ENCODE measurements at places on chromosomes 7 and 10. TPM values are rescaled to one million over a fixed set of nuclear protein-coding genes. Genes with fewer than 3 reads are reported as not detected.
A peak's percentile ranks its signal among the peaks of the same experiment; 100 is the strongest.

GRCh38 chr10:52063159-52063558 is 250.9 kb upstream of the DKK1 start:
- H3K36me3 ChIP-seq = 0 out of 2 replicates have a peak, but pooled peaks cover 2% of the 10 kb centered on the region
- no peaks in the 10 kb centered on the region for H3K4me1 ChIP-seq
- H3K4me3 ChIP-seq = no peak overlapping the region
- no peaks in the 10 kb centered on the region for H3K27me3 ChIP-seq
- no peak for DNase-seq

DNA sequence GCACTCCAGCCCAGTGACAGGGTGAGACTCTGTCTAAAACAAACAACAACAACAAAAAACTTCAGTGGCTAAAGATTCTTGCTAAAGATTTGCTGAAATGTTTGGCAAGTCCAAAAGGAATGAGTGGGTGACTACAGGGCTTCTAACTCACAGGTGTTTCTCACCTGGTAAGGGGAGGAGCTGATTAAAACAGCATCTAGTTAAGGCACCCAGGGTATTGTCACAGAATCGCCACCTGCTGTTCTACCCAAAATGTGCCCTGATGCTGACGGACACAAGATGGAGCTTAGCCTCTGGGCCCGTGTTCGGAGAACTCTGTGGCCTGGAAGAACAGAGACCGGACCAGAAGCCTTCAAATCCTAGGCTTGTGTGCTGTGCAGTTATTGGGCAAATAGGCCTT is 336.0 kb upstream of the GALNT17 start:
- no peaks in the 10 kb centered on the region for H3K4me1 ChIP-seq
- H3K27me3 ChIP-seq = no peaks in the 10 kb centered on the region
- no peak for DNase-seq
- H3K36me3 ChIP-seq = peaks cover 15% of the 10 kb centered on the region

The GJD4 gene
- total RNA-seq = not detected

DNA sequence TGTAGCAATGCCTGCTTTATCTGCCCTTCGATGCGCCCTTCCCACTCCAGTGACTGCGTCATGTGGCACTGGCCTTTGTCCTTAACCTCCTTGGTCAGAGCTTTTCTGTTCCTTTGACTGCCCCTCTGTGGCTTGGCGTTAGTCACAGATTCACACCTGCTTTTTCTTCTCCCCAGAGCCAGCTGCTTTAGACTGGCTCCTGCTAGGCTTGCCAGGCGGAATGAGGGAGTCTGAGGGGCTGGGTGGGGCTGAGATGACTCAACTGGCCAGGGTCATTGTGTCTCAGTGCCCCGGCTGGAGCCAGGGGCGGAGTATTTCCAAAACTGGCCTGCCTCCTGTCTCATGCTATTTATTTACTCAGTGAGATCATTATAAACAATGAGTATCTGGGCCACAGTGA is 194.1 kb downstream of the EMX2 start:
- no peak for DNase-seq
- no peak overlapping the region for H3K27ac ChIP-seq
- peaks cover 30% of the 10 kb centered on the region for H3K27me3 ChIP-seq
- H3K4me1 ChIP-seq = peaks cover 1% of the 10 kb centered on the region

- no peaks in the 10 kb centered on the region for H3K4me1 ChIP-seq
- no peaks in the 10 kb centered on the region for H3K36me3 ChIP-seq
- DNase-seq = no peak
- H3K4me3 ChIP-seq = no peak overlapping the region
These were observed 6.9 kb upstream of the H2AZ2 start for GRCh38 chr7:44854644-44855364.

DNA sequence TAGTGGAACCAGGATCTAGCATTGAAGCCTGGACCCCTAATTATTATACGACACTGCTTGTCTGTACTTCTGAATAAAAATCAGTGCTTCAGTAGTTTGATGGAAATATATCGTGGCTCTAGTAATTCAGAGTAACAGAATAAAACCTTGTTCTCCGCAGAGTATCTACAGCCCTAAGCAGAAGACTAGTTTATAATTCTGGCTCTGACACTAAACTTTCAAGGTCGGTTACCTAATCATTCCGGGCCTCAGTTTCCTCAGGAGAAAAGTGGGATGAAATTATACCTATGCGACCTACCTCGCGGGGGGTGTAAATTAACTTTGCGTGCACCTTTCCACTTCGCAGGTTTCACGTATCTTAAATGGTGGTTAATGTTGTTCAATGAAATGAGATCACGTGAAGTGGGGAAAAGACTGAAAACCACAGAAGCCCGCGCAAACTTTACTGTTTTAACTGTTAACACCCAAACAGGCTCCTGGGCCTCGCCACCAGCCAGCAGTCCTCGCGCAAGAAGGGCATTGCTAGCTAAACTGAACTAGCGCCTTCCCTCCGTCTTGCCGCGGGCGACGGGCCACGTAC is 615 bp downstream of the THAP5 start:
- H3K4me1 ChIP-seq = 0 out of 2 replicates have a peak, but pooled peaks cover 4% of the 10 kb centered on the region
- peak overlapping the region; percentile 78 for H3K27ac ChIP-seq
- no peaks in the 10 kb centered on the region for H3K27me3 ChIP-seq
- H3K36me3 ChIP-seq = peaks cover 6% of the 10 kb centered on the region
- DNase-seq = no peak
- peak overlapping the region; percentile 75 for H3K4me3 ChIP-seq

The HTRA1 gene
- 15.8 TPM for total RNA-seq

The CPXM2 gene
- 2.9 TPM for total RNA-seq

GRCh38 chr10:954396-954795 is 22.9 kb upstream of the LARP4B start:
- H3K4me1 ChIP-seq = no peaks in the 10 kb centered on the region
- no peaks in the 10 kb centered on the region for H3K27me3 ChIP-seq
- no peak overlapping the region for H3K27ac ChIP-seq
- no peak for DNase-seq

DNA sequence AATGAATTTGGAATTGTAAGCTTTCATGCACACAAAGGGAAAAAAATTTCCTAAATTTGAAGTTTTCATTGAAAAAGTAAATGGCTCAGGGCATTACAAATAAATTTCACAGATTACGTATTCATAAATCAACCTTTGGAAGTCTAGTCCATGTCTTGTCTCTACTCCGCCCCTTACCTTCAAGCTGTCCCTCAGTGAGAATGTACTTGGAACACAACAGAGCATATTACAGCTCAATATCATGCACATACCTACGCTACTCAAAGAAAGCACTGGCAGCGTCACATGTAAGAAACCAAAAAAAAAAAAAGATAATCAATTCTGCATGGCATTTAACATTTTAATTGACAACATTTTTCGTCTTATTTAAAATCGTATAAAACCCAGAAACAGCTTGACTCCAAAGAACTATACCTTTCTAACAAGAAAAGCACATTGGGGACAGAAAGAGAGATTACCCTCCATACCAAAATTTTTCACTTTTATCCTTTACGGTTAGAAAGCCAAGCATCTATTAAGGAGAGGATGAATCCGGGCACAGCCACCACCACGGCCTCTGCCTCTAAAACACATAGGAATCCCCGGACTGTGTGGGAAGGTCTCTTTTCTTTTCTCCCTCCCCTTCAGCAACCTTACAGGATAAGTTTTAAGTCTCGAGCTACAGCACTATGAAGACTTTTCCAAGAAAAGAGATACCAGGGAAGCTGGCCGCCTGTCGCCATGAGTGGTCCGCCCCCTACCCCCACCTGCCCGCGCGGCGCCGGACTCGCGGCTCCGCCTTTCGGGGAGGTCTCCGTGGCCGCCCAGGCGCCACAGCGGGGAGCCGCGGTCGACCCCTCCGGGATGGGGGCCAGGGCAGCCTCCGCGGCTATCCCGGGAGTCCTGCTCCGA is 1.1 kb downstream of the JMJD1C start:
- H3K27ac ChIP-seq = peak overlapping the region; percentile 41
- H3K4me3 ChIP-seq = peak overlapping the region; percentile 87
- H3K27me3 ChIP-seq = no peaks in the 10 kb centered on the region
- H3K36me3 ChIP-seq = no peaks in the 10 kb centered on the region

GRCh38 chr10:102608487-102608886 is 35.8 kb upstream of the TRIM8 start:
- no peaks in the 10 kb centered on the region for H3K27me3 ChIP-seq
- DNase-seq = no peak
- no peak overlapping the region for H3K27ac ChIP-seq
- no peaks in the 10 kb centered on the region for H3K4me1 ChIP-seq

- H3K4me1 ChIP-seq = no peaks in the 10 kb centered on the region
- H3K36me3 ChIP-seq = no peaks in the 10 kb centered on the region
- H3K4me3 ChIP-seq = no peak overlapping the region
These were observed 77.4 kb downstream of the ZNF365 start for GRCh38 chr10:62451611-62451975.

DNA sequence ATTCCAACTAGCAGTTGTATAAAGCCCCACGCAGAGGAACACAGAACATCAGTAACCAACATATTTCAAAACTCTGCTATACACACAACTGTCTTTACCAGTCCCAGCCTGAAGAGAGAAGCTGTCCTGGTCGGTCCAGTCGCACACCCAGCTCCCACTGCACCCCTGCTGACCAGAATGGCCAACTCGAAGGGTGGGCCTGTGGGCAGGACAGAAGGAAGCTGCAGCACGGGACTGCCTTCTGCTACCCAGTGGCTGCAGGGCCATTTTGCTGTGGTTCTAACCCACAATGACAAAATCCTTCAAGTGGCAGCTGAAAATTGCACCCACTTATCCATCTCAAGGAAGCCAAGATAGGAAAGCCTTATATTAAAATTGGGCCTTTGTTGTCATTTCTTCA is 48.2 kb downstream of the GSDME start:
- H3K36me3 ChIP-seq = no peaks in the 10 kb centered on the region
- no peak overlapping the region for H3K4me3 ChIP-seq
- DNase-seq = no peak
- peaks cover 2% of the 10 kb centered on the region for H3K4me1 ChIP-seq
- H3K27me3 ChIP-seq = no peaks in the 10 kb centered on the region

DNA sequence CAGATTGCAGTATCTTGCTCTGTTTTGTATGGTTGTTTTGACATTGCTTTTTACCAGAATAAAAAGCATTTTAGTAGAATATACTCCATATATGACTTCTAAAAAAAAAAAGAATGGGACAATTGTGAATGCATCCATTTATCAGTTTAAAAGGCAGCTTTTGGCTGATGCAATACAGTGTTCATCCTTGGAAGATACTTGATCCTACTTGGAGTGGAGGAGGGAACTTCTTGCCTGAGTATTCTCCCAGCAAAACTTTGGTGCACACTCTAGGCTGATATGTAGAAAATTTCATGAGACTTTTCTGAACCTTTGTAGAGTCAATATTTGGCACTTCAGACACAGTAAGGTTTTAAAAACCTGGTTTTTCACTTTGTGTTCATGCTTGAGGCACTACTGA is 40.2 kb downstream of the WDR11 start:
- H3K4me1 ChIP-seq = no peaks in the 10 kb centered on the region
- H3K27ac ChIP-seq = no peak overlapping the region
- no peaks in the 10 kb centered on the region for H3K27me3 ChIP-seq
- H3K4me3 ChIP-seq = no peak overlapping the region

The NEUROD6 gene
- not detected for total RNA-seq

GRCh38 chr7:21094589-21094988 is 307.9 kb upstream of the SP8 start:
- no peaks in the 10 kb centered on the region for H3K4me1 ChIP-seq
- H3K4me3 ChIP-seq = no peak overlapping the region
- DNase-seq = no peak

DNA sequence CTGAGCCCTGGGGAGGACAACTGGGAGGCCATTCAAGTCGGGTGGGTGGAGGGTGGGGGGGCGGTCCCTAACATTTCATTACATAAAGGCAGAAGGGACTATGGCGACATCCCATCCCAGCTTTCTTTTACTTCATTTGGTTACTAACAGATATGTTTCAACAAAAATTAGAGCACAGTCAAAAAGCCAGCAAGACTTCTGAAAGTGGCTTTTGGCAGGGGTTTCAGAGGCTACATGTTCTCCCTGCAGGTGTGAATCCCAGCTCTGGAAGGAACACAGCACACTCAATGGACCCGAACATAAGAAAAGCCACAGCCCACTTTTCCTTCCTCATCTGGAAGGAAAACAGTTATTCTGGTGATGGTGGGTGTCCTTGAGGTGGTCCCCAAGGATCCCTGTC is 7.1 kb downstream of the FAM171A1 start:
- no peaks in the 10 kb centered on the region for H3K36me3 ChIP-seq
- no peak overlapping the region for H3K27ac ChIP-seq
- DNase-seq = no peak
- H3K27me3 ChIP-seq = no peaks in the 10 kb centered on the region
- H3K4me1 ChIP-seq = no peaks in the 10 kb centered on the region

The ADO gene
- total RNA-seq = 27.9 TPM

GRCh38 chr10:14703631-14704001 is 71.1 kb downstream of the FAM107B start:
- no peaks in the 10 kb centered on the region for H3K27me3 ChIP-seq
- no peaks in the 10 kb centered on the region for H3K4me1 ChIP-seq
- no peak for DNase-seq
- no peak overlapping the region for H3K27ac ChIP-seq
- H3K4me3 ChIP-seq = no peak overlapping the region
- H3K36me3 ChIP-seq = no peaks in the 10 kb centered on the region

DNA sequence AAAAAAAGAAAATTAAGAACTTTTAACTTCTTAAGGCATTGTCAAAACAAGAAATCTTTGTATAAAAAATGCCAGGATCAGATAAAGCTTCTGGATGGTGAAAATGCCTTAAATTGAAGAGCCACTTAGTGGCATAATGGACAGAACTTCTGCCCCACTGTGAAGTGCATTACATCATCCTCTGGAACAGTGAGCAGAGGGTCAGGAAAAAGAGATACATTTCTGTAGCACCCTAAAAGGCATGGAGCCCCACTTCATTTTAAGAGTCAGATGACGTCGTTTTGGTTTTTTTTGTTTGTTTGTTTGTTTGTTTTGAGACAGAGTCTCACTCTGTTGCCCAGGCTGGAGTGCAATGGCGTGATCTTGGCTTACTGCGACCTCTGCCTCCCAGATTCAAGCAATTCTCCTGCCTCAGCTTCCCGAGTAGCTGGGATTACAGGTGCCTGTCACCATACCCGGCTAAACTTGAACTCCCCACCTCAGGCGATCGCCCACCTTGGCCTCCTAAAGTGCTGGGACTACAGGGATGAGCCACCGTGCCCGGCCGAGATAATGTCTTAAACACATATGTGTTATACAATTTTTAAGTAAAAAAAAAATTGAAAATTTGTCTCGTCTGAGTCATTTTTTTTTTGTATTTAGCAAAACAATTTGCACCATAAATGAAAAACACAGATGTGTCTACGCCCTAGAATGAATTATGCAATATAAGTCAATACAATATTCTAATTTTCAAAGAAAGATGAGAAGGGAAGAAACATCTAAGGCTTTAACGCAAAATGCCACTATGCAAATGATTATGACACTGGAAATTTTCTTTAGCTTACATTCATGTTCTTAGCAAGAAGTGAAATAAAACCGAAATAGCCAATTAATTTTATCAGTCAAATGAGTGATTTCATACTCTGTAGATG is 29.2 kb downstream of the SLC13A1 start:
- no peak overlapping the region for H3K4me3 ChIP-seq
- H3K36me3 ChIP-seq = no peaks in the 10 kb centered on the region
- no peak overlapping the region for H3K27ac ChIP-seq
- no peaks in the 10 kb centered on the region for H3K4me1 ChIP-seq
- no peak for DNase-seq
- no peaks in the 10 kb centered on the region for H3K27me3 ChIP-seq

The POLR2J gene
- total RNA-seq = 54.1 TPM

The PLAC9 gene
- 16.7 TPM for total RNA-seq

The SLF2 gene
- 20.9 TPM for total RNA-seq
